ENCODE measurements at places on chromosomes 16 and 17. TPM values are rescaled to one million over a fixed set of nuclear protein-coding genes. Genes with fewer than 3 reads are reported as not detected.

ZG16 gene
- not detected for total RNA-seq

CD300H gene
- total RNA-seq, result not detected

CLN3 gene
- 10.5 TPM for total RNA-seq

C16orf74 gene
- total RNA-seq, result 17.4 TPM

WDR90 gene
- total RNA-seq, result 12.1 TPM

KRT20 gene
- not detected for total RNA-seq

SLC38A8 gene
- total RNA-seq, result not detected

All from endothelial cell of coronary artery (primary cell).